ENCODE measurements at places on chromosomes 11 and 22. TPM values are rescaled to one million over a fixed set of nuclear protein-coding genes. Genes with fewer than 3 reads are reported as not detected.
A peak's percentile ranks its signal among the peaks of the same experiment; 100 is the strongest.

- no peaks in the 10 kb centered on the region for H3K27me3 ChIP-seq
- H3K36me3 ChIP-seq = no peaks in the 10 kb centered on the region
These were observed 405.7 kb downstream of the AASDHPPT start for GRCh38 chr11:106482917-106483785.

- DNase-seq = no peak
- H3K36me3 ChIP-seq = no peaks in the 10 kb centered on the region
- H3K4me1 ChIP-seq = no peaks in the 10 kb centered on the region
- no peak overlapping the region for H3K27ac ChIP-seq
These were observed 184.3 kb downstream of the C11orf87 start for GRCh38 chr11:109606256-109606655.

The P2RY2 gene
- 0.83 TPM for total RNA-seq

GRCh38 chr11:34223021-34223813 lies 117.8 kb downstream of the NAT10 start:
- no peaks in the 10 kb centered on the region for H3K36me3 ChIP-seq
- H3K27me3 ChIP-seq = no peaks in the 10 kb centered on the region
- H3K4me3 ChIP-seq = no peak overlapping the region

- no peaks in the 10 kb centered on the region for H3K36me3 ChIP-seq
- no peaks in the 10 kb centered on the region for H3K4me1 ChIP-seq
- no peak for DNase-seq
- no peak overlapping the region for H3K4me3 ChIP-seq
- H3K27ac ChIP-seq = no peak overlapping the region
- no peaks in the 10 kb centered on the region for H3K27me3 ChIP-seq
These were observed 145.9 kb downstream of the GRIK4 start for GRCh38 chr11:120657306-120658070.

DNA sequence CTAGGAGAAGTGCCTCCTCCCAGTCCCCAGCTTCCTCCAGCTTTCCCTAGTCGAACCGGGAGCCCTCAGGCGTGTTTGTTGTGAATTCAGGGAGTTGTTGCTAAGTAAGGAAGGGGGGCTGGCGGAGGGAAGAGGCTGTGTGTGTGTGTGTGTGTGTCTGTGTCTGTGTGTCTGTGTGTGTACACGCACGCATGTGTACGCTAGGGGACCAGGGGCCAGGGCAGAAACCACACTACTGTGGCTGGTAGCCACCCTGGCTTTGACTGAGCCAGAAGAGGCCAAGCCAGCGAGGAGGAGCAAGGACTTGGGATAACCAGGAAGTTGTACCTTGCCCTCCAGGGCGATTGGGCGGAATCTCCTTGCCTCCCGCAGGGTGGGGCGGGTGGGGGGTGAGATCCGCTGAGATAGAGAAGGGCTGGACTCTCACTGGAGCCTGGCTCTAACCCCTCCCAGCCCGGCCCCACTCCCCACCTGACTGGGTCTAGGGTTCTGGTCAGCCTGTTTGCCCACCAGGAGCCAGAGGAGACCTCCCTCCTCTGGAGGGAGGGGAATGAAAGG lies 7.5 kb downstream of the BCL9L start:
- peak; percentile 94 for DNase-seq
- peak overlapping the region; percentile 90 for H3K27ac ChIP-seq
- H3K36me3 ChIP-seq = no peaks in the 10 kb centered on the region

DNA sequence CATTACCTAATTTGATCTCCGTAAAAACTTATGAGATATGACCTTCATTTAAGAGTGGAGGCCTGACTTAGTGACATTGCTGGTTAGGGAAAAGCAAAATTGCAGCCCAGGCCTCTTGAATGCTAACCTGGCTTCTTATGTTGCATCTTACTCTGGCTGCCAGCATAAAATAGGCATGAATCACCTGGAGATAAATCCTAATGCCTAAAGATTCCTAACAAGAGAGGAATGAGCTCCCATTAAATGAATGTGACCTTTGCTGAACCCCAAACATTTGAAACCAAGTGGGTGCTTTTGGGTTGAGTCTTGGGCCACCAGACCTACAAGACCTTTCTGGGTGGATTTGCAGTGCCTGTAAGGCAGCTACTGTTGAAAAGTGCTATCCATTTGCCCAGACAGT lies 1145.6 kb upstream of the TENM4 start:
- no peaks in the 10 kb centered on the region for H3K4me1 ChIP-seq
- H3K36me3 ChIP-seq = no peaks in the 10 kb centered on the region
- H3K27me3 ChIP-seq = no peaks in the 10 kb centered on the region
- no peak overlapping the region for H3K27ac ChIP-seq

DNA sequence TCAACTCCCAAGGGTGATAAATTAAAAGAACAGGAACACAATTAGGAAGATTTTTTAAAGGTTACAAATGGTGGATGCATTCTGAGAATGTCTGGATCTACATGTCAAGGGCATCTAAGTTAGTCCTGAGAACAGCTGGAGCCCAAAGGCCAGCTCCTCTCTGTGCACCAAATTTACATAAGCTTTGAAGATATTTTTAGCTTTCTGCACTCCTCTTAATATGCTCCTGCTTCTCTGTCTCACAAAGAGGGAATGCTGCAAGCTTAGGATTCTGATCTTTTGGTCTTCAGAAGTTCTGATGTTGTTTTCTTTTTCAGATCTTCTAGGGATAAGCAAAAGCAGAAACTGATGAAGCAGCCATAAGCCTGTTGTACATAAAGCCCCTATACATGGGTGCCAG lies 309.8 kb upstream of the NCAM1 start:
- peaks cover 13% of the 10 kb centered on the region for H3K4me1 ChIP-seq
- DNase-seq = no peak
- H3K27me3 ChIP-seq = no peaks in the 10 kb centered on the region
- no peak overlapping the region for H3K27ac ChIP-seq

The CELSR1 gene
- total RNA-seq = 2.5 TPM

DNA sequence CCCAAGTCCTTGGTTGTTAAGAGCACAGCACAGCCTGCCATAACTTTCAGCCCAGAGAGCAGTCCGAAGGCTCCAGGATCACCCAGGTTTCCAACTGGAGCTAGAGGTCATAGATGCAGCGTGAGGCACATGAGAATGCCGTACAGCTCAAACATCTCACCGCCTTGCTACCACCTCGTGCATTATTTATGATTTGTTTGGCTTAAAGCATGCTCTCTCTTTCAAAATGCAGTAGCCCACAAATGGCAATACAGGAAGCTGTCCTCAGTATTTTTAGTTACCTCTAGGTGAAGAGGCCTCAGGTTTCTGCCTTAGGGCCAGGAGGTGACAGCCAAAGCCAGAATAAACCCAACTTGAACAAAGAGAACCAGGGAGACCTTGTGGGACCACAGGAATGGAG lies 14.4 kb downstream of the SCN3B start:
- no peak overlapping the region for H3K4me3 ChIP-seq
- no peak for DNase-seq
- no peaks in the 10 kb centered on the region for H3K4me1 ChIP-seq
- H3K27me3 ChIP-seq = no peaks in the 10 kb centered on the region
- H3K36me3 ChIP-seq = no peaks in the 10 kb centered on the region

The FXYD2 gene
- total RNA-seq = 0.52 TPM

DNA sequence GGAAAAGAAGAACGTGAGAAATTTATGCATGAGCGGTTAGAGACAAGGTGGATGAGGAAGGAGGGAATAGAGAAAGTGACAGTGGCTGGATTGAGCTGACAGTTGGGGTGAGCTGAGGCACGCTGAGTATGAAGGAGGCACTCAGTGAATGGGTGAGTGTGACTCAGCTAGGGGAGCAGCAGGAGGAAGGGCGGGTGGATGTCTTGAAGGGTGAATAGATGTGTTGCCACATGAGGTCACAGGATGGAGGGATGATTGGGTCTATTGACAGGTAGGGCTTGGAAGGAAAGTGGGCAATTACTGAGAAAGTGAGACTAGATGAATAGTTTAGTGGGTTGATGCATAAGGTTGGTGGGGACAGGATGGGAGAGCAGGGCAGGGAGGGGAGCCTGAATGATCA lies 8.0 kb downstream of the IFITM10 start:
- no peak overlapping the region for H3K4me3 ChIP-seq
- H3K36me3 ChIP-seq = no peaks in the 10 kb centered on the region
- H3K27me3 ChIP-seq = no peaks in the 10 kb centered on the region
- H3K27ac ChIP-seq = no peak overlapping the region
- no peak for DNase-seq

DNA sequence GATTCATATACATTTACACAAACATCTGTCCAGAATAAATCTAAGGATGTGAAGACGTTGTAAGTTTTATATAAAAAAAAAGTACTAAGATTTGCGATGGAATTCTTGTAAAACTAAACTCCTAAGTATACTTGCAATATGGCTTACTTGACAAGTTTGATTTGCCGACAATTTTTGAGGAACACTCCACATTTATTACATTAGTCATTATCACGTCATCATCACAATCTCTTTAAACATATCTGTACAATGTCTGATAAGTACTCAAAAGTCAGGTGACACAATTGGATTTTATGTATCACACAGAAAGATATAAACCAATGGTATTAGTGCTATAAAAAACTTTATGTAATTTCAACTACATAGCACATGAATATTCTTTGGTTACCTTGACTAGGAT lies 30.4 kb downstream of the IMMP1L start:
- no peak overlapping the region for H3K4me3 ChIP-seq
- no peaks in the 10 kb centered on the region for H3K4me1 ChIP-seq

DNA sequence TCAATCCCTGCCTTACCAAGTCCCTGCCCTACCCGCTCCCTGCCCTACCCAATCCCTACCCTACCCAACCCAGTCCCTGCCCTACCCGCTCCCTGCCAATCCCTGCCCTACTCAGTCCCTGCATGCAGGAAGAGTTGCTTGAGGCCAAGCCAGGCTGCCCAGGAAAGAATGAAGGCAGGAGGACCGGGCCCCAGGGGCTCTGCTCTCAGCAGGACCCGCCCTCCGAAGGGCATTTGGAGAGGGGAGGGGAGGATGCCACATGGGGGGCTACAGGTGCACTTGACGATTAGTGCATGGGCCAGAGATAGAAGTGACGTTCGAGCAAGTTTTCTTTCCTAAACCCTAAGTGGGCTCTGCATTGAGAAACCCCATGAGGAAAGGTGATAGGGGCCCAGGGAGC lies 581.2 kb downstream of the TBC1D22A start:
- H3K27ac ChIP-seq = no peak overlapping the region
- no peak overlapping the region for H3K4me3 ChIP-seq
- H3K36me3 ChIP-seq = no peaks in the 10 kb centered on the region
- H3K27me3 ChIP-seq = no peaks in the 10 kb centered on the region
- peak; percentile 50 for DNase-seq
- H3K4me1 ChIP-seq = no peaks in the 10 kb centered on the region

The MUC5AC gene
- total RNA-seq = under 0.01 TPM

- no peaks in the 10 kb centered on the region for H3K4me1 ChIP-seq
- no peak overlapping the region for H3K27ac ChIP-seq
- DNase-seq = no peak
- H3K4me3 ChIP-seq = no peak overlapping the region
These were observed 16.1 kb upstream of the PRSS23 start for GRCh38 chr11:86784241-86784681.

The ARHGAP42 gene
- 5.8 TPM for total RNA-seq

The ANO5 gene
- 13.4 TPM for total RNA-seq

DNA sequence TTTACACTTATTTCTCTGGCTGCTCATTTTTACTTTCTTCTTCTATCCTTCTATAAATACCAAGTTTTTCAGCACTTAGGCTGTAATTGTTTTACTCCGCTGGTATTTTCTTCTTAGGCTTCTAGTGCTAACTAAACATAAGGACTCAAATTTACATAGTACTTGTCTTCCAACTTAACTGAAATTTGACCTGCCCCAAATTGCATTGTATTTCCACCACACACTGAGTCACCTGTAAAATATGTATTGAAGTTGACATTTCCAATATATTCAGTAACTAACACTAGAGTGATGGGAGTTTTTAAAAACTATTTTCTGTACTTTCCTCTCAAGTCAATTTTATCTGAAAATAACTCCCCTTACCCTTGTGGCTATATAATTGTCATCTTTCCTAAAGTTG lies 1794.1 kb upstream of the RAG2 start:
- no peak overlapping the region for H3K27ac ChIP-seq
- no peak overlapping the region for H3K4me3 ChIP-seq
- no peaks in the 10 kb centered on the region for H3K27me3 ChIP-seq
- H3K4me1 ChIP-seq = no peaks in the 10 kb centered on the region
- no peak for DNase-seq

GRCh38 chr11:63489879-63490278 lies 1.1 kb downstream of the PLAAT5 start:
- DNase-seq = no peak
- peaks cover 44% of the 10 kb centered on the region for H3K4me1 ChIP-seq

The C11orf21 gene
- total RNA-seq = 0.83 TPM

Data from esophagus muscularis mucosa (tissue), 4 donors.